ENCODE measurements at places on chromosomes 1 and 21. TPM values are rescaled to one million over a fixed set of nuclear protein-coding genes. Genes with fewer than 3 reads are reported as not detected.

DNA sequence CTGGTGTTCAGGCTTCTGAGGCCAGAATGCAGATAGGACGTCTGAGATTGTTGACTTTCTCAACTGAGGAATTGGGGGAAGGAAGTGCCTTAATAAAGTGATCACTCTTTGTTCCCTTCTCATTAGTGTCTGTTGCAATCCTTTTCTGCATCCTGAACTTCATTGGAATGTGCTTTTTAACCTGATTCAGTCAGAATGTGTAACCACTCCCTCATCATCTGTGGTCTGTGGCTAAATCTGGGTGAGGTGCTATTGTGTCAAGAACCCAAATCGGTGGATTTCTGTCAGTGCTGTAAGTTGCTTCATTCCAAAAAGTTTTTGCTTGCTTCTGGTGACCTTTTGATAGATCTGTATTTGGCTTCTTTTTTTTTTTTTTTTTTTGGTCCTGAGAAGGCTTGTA lies 38.2 kb downstream of the ARID1A start:
- peak; percentile 86 for DNase-seq

GRCh38 chr1:22704440-22705067 lies 6.1 kb upstream of the EPHB2 start:
- peak; percentile 90 for DNase-seq

DNA sequence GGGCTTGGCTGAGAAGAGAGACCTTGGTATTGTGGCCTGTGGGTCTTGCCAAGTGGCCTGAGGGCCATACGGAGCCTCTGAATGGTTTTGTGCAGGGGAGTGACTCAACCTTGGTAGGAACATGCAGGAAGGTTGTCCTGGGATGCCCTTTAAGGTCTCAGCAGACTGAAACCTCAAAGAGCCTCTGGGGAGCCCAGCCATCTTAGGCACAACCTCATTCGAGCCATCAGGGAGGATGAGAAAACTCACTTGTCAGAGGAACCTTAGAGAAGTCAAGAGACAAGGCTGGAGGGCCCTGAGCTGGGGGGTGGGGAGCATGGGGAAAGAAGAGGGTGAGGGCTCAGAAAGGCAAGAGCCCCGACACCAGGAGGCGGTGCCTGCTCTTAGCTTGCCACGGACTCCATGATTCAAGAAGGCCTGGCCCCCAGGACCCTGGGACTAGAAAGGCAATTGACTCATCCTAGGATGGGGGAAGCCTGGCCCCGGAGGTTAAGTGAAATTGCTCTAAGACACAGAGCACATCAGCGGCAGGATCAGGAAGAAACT lies 13.0 kb downstream of the IFI6 start:
- peak; percentile 64 for DNase-seq

DNA sequence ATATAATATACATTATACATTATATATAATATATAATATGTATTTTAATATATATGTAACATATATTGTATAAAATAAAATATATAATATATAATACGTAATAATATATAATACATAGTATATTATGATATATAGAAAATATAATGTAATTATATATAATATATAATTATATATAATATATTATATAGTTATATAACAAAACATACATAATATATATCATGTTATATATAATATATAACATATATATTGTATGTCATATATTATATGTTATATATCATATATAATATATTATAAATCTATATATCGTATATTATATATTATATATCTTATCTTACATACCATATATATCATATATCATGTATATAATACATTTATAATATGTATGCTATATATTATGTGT lies 248.2 kb upstream of the TPTE start:
- no peak for DNase-seq

GRCh38 chr1:9317591-9318417 lies 25.1 kb downstream of the SPSB1 start:
- DNase-seq: peak; percentile 37

GRCh38 chr1:218284917-218285635 lies at the start of gene RRP15:
RRP15 (plus strand) TSS chr1:218285293; CDS start chr1:218285317, 24 bp downstream.
- peak; percentile 99 for DNase-seq

DNA sequence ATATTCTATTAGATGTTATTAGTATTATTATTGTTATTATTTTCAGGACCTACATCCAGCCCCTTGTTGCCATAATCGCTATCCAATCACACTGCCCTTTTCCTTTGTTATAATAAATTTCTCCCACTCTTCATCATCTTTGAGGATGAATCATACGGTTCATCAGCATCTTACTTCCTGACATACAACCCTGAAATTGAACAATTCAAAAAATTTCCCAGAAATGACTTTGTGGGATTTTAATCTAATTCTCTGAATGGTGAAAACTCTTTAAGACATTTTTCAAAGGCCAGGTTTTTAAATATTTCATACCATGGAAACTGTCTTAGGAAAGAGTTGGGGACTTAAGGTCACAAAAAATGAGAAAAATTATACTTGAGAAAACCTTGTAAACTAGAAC lies 353.5 kb downstream of the ST6GALNAC3 start:
- no peak for DNase-seq

GRCh38 chr1:221174330-221174993 lies 295.2 kb downstream of the HLX start:
- no peak for DNase-seq

DNA sequence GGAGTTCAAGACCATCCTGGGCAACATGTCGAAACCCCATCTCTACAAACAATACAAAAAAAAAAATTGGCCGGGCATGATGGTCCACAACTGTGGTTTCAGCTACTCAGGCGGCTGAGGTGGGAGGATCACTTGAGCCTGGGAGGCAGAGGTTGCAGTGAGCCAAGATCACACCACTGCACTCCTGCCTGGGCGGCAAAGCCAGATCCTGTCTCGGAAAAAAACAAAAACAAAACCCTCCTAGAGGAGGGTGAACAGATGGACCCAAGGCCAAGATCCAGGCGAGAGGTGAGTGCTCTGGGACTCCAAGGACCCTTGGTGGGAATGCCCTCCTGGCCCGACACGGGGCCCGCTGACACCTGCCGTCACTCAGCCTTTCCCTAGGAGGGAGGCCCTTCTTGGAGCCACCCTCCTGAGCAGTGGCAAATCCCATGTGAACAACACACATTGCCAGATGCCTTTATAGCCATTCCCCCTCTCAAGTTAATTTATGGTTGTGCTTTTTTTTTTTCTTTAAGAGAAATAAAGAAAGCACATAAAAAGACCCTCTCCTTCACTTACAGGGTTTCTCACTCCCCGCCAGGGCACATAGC lies 380 bp downstream of the TFF2 start:
- no peak for DNase-seq

GRCh38 chr1:152141971-152142584 lies 16.9 kb downstream of the RPTN start:
- DNase-seq: peak; percentile 90

DNA sequence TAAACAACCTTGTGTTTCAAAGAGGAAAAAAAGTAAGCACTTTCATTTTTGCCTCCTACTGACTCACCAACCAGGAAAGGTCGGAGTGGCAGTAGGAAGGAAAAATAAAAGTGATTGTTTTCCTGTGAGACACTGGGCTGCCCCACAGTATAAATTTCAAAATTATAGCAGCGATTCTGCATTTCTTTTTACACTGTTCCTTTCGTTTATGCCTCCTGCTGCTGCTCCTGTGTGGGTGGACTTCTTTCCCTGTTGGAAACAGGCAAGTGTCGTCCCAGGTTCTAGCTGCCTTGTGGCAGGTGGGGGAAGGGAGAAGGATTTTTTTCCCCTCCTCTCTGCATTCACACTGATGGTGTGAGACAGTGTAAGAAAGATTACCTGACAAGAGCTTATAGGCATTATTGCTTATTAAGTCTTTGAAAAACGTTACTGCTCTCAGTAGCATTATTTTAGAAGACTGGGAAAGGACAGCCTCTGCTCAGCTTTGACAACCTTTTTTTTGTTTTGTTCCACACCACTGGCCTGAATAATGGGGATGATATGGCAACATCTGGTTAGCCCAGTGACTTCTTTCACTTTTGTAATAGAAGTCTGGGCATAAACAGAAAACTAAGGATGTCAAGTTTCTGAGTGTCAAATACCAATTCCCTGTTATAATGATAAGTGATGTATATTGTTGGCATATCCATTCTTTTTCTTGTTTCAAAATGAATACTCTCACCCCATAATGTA lies 77.9 kb downstream of the NEK7 start:
- peak; percentile 43 for DNase-seq

DNA sequence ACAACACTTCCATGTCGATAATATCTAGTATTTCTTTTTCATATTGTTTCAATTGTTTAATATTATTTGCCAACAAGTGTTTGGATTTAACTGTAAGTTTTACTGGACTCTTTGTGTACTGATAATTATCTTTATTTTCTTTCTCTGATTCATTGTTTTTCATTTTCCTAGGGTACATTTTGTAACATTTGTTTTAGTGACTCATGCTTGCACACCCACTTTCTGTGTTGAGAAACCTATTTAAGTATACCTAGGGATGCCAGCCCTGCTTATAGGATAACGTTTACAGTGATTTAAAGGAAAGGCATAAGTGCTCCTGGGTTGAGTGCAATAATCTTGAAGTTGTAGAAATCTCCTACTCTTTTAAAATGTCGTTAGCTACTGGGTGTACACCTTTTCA lies 1386.0 kb upstream of the ADGRL4 start:
- DNase-seq: peak; percentile 81

DNA sequence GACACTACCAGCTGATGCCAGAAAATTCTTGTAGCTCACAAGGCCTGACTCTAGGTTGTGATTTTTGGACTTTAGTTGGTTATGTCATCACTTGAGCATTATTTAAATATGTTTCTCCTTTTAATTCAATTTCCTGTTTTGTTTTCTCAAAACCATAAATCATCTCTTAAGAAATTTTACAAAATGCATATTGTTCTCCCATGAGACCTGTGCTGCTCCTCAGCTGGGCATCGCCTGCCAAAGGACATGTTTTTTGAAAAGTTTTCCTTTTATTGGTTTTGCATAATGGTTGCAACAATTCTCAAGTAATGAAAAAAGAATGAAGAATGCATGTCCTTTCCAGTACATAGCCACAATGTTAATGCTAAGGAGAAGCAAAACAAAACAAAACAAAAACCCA lies 204.7 kb upstream of the LYPLAL1 start:
- no peak for DNase-seq

The GBP5 gene
- not detected for total RNA-seq

The SOAT1 gene
- total RNA-seq: 8.6 TPM
